A549 treated with ZK216348 at 1 μM for 4 hours (cell line): ENCODE measurements at places on chromosomes 1 and 21. TPM values are rescaled to one million over a fixed set of nuclear protein-coding genes. Genes with fewer than 3 reads are reported as not detected.

The KCNK2 gene
- 0.11 to 0.45 TPM (median 0.16 TPM) in 3 of 5 replicates, not detected in the others for total RNA-seq

The ODR4 gene
- 13.5 to 19.1 TPM (median 16.1 TPM) in 5 replicates for total RNA-seq

The KPNA6 gene
- 14.1 to 16.7 TPM (median 14.9 TPM) in 5 replicates for total RNA-seq

The SLC25A33 gene
- total RNA-seq = 2.9 to 3.5 TPM (median 3.2 TPM) in 5 replicates

The NTMT2 gene
- total RNA-seq = not detected in 5 replicates

The CD1E gene
- not detected in 5 replicates for total RNA-seq

The ADGRL4 gene
- not detected in 5 replicates for total RNA-seq

The CDK11B gene
- 25.1 to 27.9 TPM (median 27.5 TPM) in 5 replicates for total RNA-seq

The AGMAT gene
- 4.5 to 8.1 TPM (median 7.6 TPM) in 5 replicates for total RNA-seq

The CRNN gene
- total RNA-seq = not detected in 5 replicates

The FMN2 gene
- total RNA-seq = 3.2 to 7.0 TPM (median 5.4 TPM) in 5 replicates
